ENCODE measurements at places on chromosomes 13 and 19.
A peak's percentile ranks its signal among the peaks of the same experiment; 100 is the strongest.

DNA sequence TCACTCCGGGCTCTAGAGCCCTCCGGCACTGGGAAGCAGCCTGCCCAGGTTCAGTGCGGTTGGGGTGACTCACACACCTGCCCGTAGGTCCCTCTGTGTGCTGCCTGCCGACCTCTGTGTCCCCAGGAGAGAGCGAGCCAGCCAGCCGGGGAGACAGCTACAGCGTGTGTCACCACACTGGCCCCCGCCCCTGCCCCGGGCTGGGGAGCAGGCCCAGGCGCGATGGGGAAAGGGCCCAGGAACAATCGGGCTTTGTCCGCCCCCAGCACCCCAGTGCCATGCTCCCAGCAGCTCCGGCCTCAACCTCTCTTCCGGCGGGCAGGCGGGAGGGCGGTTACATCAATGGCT, at the start of gene KLK6:
Gene KLK6, minus strand, starts transcription at position 179 of the 348 bp plus-strand sequence. CDS start 1,487 bp downstream, outside the sequence.
- DNase-seq, result no peak

- no peak for DNase-seq
Observed at GRCh38 chr19:6774821-6775707, 2.6 kb downstream of the VAV1 start.

- no peak for DNase-seq
Observed at GRCh38 chr19:8373867-8374813, 10.2 kb downstream of the ANGPTL4 start.

DNA sequence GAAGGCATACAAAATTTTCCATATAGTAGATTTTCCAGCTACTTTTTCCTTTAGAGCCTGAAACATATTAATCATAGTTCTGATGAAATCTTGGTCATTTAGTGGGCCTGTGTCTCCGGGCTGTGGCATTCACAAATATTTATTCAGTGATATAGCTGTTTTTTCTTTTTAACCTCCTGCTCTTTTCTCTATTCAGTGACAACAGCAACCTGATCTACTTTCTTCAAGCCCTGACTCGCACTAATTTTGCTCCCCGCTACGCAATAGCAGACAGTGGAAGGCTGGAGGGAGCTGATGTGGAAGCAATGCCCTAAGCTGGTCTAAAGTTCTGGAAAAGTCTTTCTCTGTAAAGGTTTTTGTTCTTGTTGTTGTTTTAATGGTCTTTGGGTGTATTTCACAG, 289.7 kb downstream of the SLITRK6 start:
- DNase-seq, result peak; percentile 56

- DNase-seq, result no peak
Observed at GRCh38 chr13:77338329-77338728, 11.4 kb upstream of the MYCBP2 start.

- DNase-seq, result no peak
Observed at GRCh38 chr19:2579678-2580280, 103.9 kb downstream of the GADD45B start.

- DNase-seq, result no peak
Observed at GRCh38 chr13:109567315-109567714, 219.1 kb downstream of the IRS2 start.

- DNase-seq, result no peak
Observed at GRCh38 chr19:21430675-21431074, 33.7 kb downstream of the ZNF493 start.

GRCh38 chr19:4456843-4457653, 546 bp downstream of the UBXN6 start:
- peak; percentile 38 for DNase-seq

DNA sequence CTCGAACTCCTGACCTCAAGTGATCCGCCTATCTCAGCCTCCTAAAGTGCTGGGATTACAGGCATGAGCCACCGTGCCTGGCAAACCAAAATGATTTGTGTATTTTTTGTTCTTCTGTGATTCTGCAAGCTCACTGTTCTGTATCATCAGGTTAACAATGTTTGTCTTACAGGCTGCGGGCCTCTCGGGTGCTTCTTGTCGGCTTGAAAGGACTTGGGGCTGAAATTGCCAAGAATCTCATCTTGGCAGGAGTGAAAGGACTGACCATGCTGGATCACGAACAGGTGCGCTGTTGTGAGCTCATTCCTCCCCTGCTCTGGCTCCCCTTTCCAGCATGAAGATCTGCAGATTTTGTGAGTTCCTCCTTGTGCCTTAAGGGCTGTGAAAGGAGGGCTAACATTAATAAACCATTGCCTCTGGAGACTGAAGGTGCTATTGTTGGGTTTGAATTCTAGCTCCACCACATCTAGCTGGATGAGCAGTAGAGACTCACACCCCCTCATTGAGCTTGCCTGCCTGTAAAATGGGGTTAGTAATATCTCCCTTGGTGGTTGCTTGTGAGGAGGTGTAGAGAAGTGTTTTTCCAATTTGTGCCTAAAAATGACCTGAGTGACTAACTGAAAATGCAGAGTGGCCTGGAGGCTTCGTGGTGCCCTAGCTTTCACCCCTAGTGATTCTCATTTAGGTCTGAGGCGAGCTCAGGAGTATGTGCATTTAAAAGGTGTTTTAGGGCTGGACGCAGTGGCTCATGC, 12.9 kb downstream of the SAE1 start:
- DNase-seq, result no peak

DNA sequence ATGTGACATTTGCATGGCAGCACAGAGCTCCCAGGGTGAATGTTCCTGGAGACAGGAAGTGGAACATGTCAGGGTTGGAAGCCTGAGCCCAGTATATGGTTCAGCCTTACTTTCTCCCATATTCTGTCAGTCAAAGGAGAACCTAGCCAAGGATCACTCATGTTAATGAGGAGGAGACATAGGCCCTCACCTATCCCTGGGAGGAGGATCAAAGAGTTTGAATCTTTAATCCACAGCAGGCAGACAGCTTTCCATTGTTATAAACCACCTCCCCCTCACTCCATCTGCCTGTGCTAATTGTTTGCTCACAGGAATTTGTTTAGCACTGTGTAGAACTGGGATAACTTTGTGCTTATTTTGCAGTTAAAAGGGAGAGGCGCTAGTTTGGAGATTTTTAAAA, 1069.1 kb downstream of the EFNB2 start:
- no peak for DNase-seq

DNA sequence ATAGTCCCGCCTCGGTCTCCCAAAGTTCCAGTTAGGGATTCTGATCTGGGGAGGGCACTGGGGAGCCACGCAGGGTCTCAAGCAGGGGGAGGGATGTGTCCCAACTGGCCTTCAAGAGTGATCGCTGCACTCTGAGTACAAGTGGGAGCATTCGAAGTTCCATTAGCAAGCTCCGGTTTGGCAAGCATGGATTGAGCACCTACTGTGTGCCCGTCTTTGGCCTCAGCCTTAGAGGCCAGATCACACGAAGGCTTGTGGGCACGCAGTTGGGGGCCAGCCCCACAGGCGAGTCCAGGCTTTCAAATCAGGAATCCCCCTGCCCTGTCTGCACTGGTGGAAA, 32.1 kb upstream of the TCF3 start:
- no peak for DNase-seq

- DNase-seq, result no peak
Observed at GRCh38 chr13:27188239-27188638, 16.6 kb upstream of the USP12 start.

GRCh38 chr13:73816702-73817101, 317.5 kb downstream of the KLF12 start:
- no peak for DNase-seq

GRCh38 chr13:97448503-97449251, 14.7 kb downstream of the RAP2A start:
- no peak for DNase-seq

DNA sequence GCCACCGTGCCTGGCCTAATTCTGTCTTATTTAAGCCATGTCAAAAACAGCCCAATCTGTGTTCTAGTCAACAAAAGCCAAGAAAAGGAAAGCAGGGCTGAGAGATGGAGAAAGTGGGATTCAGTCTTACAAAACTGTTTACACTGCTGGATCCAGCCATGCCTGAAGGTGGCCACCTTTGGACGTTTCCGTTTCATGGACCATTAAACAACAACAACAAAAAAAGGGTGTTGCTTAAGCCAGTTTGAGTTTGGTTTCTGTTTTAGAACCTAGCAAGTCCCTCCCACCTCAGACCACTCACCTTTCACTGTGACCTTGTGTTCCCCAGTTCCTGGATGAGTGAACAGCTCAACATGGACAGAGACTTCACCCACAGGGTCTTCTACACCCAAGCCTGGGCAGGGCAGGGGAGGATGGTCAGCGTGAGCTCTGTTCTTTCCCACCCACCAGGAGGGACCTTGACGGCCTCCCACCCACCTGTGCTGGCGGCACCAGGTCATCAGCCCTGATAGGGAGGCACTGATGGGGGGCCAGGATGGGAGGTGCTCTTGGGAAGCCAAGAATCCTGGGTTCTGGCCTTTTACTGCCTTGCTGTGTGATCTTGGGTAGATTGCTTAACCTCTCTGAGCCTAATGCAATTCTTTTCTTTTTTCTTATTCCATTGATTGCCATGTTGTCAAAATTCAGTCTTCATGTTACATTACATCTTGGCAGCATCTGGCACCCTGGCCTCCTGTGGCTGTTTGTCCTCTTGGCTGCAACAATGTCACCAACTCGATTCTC, 56.2 kb downstream of the COLGALT1 start:
- no peak for DNase-seq

DNA sequence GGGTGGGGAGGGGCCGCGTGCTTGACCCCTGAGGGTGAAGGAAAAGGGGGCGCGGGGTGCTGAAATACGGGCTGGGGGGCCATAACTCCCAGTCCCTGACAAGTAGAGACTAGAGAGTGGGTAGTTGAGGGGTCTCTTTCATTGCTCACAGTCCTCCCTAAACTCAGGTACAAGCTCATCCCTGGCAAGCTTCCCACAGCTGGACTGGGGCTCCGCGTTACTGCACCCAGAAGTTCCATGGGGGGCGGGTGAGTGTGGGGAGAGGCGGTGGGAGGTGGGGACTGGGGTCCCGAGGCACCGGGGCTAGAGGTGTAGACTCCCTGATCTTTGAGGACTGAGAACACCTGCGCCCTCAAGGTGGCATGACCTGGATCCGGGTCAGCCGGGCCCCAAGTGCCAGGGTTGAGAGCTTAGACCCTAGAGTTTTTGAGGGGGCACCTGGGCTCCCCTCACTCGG, 1.3 kb downstream of the ETV2 start:
- DNase-seq, result no peak

GRCh38 chr19:18233224-18233825, 7.1 kb upstream of the PDE4C start:
- no peak for DNase-seq

DNA sequence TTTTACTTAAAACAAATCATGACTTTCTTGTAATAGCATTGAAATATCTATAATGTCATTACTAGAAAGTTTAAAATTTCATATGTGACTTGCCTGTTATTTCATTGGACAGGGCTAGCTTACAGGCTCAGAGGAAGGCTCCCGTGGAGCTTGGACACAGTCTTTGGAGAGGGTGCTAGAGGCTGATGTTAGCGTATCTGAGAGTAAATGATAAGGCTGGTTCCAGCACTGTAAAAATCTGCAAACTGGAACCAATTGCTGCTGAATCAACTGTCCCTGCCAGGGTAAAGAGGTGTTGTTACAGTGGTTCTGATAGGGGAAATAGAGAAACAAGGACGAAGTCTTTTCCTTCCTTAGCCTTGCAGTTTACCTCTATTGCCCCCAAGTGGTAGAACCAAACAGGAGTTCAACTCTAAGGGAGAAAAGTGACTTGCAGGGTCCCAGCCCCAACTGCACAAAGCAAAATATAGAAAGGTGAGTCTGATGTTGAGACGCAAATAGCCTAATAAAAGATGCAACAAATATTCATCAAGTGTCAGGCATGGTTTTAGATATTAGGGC, 901.7 kb downstream of the DIAPH3 start:
- no peak for DNase-seq

- DNase-seq, result no peak
Observed at GRCh38 chr13:41488124-41488523, 30.8 kb downstream of the RGCC start.

- no peak for DNase-seq
Observed at GRCh38 chr19:1768248-1768647, 14.9 kb downstream of the ONECUT3 start.

DNA sequence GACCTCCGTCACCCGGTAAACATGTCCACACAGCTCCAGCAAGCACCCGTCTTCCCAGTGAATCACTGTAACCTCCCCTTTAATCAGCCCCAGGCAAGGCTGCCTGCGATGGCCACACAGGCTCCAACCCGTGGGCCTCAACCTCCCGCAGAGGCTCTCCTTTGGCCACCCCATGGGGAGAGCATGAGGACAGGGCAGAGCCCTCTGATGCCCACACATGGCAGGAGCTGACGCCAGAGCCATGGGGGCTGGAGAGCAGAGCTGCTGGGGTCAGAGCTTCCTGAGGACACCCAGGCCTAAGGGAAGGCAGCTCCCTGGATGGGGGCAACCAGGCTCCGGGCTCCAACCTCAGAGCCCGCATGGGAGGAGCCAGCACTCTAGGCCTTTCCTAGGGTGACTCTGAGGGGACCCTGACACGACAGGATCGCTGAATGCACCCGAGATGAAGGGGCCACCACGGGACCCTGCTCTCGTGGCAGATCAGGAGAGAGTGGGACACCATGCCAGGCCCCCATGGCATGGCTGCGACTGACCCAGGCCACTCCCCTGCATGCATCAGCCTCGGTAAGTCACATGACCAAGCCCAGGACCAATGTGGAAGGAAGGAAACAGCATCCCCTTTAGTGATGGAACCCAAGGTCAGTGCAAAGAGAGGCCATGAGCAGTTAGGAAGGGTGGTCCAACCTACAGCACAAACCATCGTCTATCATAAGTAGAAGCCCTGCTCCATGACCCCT, 9.0 kb upstream of the CEACAM5 start:
- DNase-seq, result no peak

DNA sequence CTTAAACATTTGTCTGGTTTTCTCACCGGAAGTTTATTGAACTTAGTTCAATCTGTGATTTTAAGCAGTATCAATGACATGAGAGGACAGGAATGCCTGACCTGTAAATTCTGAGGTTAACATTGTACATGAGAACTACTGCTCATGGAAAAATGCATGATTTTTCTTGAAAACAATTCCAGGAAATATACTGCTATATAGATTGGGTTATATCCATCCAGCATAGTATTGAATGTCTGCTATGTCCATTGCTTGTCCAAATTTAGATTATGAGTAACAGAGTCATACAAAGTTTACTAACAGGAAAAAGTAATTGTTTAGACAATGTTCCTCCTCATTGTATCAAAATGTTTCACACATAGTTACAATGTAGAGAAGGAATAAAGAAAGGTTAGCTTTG, 606.8 kb downstream of the DACH1 start:
- DNase-seq, result no peak

- no peak for DNase-seq
Observed at GRCh38 chr13:23642110-23642509, 71.9 kb downstream of the TNFRSF19 start.

GRCh38 chr19:16234552-16235445, 37.1 kb downstream of the AP1M1 start:
- DNase-seq, result no peak

GRCh38 chr13:43905435-43906031, 25.8 kb downstream of the LACC1 start:
- DNase-seq, result peak; percentile 26

- no peak for DNase-seq
Observed at GRCh38 chr19:55391702-55392615, 6.2 kb downstream of the RPL28 start.

GRCh38 chr13:48434200-48434599, 21.3 kb upstream of the LPAR6 start:
- no peak for DNase-seq

- no peak for DNase-seq
Observed at GRCh38 chr13:103289681-103290080, 223.5 kb upstream of the SLC10A2 start.

- no peak for DNase-seq
Observed at GRCh38 chr19:46904114-46905060, 43.6 kb downstream of the ARHGAP35 start.

GRCh38 chr19:15107061-15108010, at the start of gene SYDE1:
TSS of gene SYDE1 (plus strand) at chr19:15107401. CDS start at chr19:15107434, 33 bp downstream.
- no peak for DNase-seq
